Adipocyte (in vitro differentiated cells): ENCODE measurements at places on chromosomes 7 and 10.

- no peak for DNase-seq
Measured at GRCh38 chr10:11510736-11511135, 100.7 kb downstream of the USP6NL start.

- peak; percentile 14 for DNase-seq
Measured at GRCh38 chr10:112631501-112632400, 184.7 kb downstream of the VTI1A start.

GRCh38 chr7:21345361-21345760 lies 82.5 kb upstream of the SP4 start:
- DNase-seq = no peak

DNA sequence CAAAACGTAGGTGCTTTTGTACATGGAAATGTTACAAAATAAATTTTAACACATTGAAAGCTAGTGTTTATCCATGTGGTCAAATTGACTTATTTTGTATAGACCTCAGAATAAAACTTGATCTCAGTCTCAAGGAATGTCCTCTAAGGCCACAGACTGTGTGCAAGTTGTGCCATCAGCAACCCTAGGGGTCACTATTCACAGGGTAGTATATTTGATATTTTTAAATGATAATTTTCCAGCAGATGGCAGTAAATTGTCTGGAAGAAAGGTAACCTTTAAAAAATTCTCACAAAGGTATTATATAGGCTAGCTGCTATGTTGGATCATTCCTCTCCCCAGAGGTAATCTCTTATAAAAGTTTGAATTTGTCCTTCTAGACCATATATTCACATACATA lies 12.9 kb upstream of the SNX10 start:
- peak; percentile 11 for DNase-seq

GRCh38 chr10:35633006-35633980 lies 8.8 kb downstream of the FZD8 start:
- DNase-seq = no peak

GRCh38 chr10:87659571-87660483 lies at the start of gene PAPSS2:
Gene PAPSS2 (plus strand): TSS chr10:87659878. CDS start chr10:87659982, 104 bp downstream.
- DNase-seq = peak; percentile 82

- DNase-seq = no peak
Measured at GRCh38 chr7:72334066-72334465, 78.1 kb downstream of the CALN1 start.

GRCh38 chr7:156472267-156472666 lies 168.3 kb upstream of the RNF32 start:
- no peak for DNase-seq
